T1000 (cell line): ENCODE measurements at places on chromosomes 11 and 22.
A peak's percentile ranks its signal among the peaks of the same experiment; 100 is the strongest.

GRCh38 chr11:70712471-70712870, 314.1 kb downstream of the CTTN start:
- DNase-seq = no peak

DNA sequence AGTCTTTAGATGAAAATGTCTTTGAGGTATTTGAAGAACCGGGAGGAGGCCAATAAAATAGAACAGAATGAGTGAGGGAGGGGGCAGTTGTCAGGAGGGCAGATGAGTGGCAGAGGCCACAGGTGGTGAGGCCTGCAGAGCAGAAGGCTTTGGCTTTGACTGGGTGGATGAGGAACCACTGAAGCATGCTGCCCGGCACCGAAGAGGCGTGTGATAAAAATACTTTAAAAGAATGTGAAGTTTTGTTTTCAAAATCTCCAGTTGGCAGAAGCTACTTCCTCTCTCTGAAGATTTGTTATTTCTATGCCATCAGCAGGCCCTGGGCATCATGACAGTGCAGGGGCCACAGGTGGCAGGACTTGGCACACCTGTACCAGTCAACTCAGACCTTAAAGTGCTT, 6.3 kb downstream of the MS4A12 start:
- no peak for DNase-seq

GRCh38 chr22:45885171-45885840, 91.7 kb downstream of the WNT7B start:
- DNase-seq = no peak

DNA sequence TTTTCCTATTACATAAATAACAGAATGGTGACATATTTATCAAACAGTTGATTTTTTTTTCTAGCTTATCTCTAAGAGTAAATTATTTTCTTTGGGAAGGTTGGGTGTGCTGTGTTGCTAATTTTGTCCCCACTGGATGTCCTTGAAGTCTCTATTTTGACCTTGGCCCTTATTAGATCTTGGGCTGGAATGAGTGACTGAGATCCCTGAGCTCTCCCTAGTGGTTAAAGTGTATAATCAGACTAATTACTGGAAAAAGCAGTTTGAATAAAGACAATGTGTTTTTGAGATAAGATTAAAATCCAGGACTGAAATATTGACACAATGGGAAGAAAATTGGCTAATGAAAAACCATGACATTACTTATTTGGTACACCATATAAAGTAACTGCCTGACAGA, 56.1 kb downstream of the AASDHPPT start:
- no peak for DNase-seq

DNA sequence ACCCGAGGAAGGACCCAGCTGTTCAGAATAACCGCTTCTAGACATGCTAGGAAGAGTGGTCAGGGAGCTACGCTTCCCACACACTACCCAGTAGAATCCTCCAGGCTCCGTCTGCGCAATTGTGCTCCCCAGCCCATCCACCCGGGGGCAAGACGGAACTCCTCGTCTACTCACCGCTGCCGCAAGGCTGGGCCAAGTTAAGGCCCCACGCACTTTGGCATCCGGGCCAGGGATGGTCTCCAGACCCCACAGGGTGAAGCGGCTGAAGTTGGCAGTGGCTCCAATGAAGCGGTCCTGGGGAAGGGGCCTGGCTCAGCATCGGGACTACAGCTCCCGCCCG, 757 bp downstream of the RNASEH2C start:
- peak; percentile 45 for DNase-seq

GRCh38 chr11:19200410-19201201, 1.2 kb downstream of the CSRP3 start:
- no peak for DNase-seq

DNA sequence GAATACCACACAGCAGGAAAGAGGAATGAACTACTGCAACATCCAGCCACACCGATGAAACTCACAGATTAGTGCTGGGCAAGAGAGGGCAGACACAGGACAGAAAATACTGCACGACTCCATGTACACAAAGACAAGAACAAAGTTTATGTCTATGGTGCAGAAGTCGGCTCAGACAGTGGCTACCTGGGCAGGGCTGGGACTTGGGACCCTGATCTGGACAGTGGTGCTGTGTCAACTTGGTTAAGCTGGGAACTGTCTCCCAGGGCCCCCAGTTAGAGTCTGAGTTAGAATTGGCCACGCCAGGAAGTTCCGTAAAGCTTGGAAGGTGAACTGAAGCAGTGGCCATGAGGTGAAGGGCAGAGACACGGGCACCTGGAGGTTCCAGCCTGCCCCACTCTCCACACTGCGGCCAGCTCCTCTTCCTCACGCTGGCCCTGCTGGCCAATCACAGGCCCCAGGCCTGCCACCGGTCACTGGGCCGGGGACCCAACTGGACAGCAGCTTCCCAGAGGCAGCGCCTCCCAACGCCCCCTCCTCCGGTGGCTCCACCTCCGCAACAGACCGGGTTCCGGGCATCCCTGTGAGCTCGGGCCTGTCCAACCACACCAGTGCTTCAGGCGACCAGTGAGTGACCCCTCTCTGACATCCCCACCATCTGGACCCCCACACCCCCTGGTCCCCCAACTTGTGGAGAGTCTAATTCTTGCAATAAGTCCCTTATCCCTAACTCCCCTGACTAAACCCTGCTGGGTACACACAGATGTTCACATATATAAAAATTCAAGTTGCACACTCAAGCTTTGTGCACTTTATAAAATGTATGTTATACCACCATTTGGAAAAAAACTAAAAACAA, 93.7 kb downstream of the MICAL3 start:
- no peak for DNase-seq
